Urinary bladder (tissue), 4 donors: ENCODE measurements at places on chromosomes 1 and 21. TPM values are rescaled to one million over a fixed set of nuclear protein-coding genes. Genes with fewer than 3 reads are reported as not detected.

CLDN17 gene
- not detected for polyA plus RNA-seq

NPPB gene
- polyA plus RNA-seq, result not detected

FAM110D gene
- 7.4 TPM for polyA plus RNA-seq

KCNN3 gene
- 1.5 TPM for polyA plus RNA-seq

LCE3E gene
- polyA plus RNA-seq, result not detected

DNA sequence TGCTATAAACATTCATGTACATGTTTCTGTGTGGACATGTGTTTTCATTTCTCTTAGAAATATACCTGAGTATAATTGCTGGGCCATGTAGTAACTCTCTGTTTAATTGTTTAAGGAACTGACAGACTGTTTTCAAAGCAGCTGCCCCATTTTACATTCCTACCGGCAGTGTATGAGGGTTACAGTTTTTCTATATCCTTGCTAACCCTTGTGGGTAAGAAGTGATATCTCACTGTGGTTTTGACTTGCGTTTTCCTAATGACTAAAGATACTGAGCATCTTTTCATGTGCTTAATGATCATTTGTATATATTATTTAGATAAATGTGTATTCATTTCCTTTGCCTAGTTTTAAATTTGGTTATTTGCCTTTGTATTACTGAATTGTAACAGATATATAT, 81.7 kb downstream of the DNM3 start:
- DNase-seq, result no peak

GRCh38 chr1:11671205-11671543, 7.2 kb downstream of the FBXO6 start:
- DNase-seq, result no peak

DNA sequence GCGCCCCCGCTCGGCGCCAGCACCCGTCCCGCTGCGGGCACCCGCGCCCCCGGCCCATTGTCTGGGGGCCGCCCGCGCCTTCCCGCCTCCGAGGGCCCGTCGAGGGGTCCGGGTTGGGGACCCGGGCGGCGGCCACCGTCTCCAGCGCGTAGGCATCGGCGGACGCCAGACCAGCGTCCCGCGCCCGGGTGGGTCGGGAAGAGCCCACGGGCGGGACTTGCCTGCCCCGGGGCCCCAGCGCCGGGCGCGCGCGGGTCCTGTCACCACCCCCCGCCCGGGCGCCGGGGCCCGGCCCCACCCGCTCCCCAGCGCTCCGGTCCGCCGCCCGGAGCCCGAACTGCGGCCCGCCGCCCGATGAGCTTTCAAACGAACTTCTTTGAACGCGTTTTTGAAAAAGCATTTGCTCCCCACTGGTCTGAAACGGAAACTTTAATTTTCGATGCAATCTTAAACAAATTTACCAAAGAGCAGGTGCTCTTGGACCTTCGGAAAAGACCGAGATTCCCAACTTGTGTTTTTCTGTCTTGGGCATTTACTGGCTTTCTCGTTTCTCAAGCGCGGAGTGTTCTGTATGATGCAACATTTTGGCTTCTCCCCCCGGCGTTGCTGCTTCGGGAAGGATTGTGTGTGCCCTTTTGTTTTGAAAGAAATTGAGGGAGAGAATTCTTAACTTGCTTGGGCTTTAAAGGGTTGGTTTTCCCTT, 615 bp downstream of the CLIC4 start:
- DNase-seq, result no peak

DNA sequence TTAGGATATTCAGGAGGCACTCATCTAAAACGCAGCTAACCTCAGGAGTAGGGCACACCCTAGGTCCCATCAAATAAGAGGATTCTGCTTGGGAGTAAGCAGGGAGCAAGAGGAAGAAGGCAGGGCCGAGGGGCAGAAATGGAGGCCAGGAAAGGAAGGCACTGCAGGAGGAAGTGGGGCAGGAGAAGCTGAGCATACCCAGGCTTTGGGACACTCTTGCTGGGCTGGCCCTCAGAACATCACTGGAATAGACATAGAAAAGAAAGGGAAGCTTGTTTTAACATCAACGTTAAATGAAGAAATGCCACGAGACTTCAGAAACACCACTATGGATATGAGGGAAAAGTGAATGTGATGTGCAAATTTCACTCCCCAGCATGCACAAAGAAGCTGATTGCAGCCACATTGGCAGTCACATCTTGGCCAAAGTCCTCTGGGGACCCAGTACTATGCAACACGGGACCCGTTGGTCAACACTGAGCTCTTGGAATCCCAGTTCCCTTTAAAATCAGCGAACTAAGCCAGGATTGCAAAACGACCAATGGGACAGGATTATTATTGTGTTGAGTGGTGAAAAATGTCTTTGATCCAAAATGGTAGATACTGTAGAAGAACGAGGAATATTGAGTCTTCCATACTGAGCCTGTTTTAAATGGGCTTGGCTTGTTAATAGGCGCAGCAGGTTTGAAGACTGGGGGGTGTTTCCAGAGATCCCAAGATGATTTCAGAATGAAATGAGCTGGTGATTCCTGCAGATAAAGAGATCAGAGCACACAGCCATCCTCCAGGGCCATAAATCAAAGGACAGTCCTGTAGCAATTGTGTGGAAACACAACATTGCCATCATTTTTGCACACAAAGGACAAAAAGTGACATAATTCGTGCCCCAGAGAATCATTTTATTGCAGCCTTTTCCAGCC, 152.4 kb downstream of the TOMM20 start:
- no peak for DNase-seq

DNA sequence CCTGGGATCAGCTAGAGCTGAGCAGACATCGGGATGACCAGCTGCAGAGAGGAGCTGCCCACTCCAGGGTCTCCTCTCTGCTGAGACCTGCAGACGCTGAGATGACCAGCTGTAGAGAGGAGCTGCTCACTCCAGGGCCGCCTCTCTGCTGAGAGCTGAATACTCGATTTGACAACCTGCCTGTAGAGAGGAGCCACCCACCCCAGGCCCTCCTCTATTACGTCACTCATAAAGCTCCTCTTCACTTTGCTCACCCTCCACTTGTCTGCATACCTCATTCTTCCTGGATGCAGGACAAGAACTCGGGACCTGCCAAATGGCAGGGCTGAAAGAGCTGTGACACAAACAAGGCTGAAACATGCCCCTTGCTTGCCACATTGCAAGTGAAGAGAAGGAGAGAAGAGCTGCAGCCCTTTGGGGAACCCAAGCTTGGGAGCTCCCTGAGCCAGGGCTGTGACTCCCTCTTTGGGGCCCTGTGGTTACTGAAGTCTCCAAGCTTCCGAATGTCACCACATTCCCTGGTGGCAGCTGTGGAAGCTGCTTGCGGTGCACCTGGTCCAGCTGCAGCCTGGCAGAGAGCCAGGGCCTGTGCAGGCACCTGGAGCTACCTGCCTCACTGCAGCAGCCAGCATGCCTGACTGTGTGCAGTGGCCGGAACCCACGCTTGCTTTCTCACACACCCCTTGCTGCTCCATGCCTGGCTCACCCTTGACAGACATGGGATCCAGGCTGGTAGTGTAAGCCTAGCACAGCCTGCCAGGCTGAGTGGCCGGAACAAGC, 59.6 kb downstream of the CC2D1B start:
- no peak for DNase-seq

DNA sequence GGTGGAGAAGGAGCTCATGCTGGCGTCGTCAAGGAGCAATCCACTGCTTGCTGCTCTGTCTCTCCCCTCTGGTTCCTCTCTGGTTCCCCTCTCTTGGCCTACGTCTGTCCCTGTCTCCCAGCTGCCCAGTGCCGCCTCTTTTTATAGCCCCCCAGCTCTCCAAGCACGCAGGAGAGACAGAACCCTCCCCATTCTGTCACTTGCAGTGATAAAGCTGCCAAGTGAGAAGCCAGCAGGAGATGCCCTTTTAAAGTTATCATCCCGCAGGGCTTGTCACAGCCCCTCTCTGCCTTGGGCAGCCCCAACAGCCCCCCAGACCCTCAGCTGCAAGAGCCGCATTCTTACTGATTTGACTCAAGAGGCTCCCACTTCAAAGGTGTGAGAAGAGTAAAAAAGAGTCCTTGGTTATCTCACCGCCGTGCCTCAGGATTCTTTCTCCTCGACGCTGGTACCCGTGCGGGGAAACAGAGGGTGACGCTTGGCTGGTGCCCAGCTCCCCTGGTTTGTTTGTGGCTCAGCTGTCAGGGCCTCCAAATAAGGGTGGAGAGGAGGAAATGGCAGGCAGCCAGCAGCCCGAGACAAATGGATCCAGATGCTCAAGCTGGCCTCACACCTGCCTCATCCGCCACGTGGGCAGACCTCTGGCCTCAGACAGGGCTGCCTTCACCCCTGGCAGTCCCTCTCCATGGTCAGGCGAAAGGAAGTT, at the start of gene NPPA:
Gene NPPA (minus strand): TSS at position 117 of the 706 bp plus-strand sequence. CDS start 99 bp downstream, at position 18.
- no peak for DNase-seq

- peak; percentile 64 for DNase-seq
Measured at GRCh38 chr21:16709866-16710550, 802.8 kb upstream of the CXADR start.

DNA sequence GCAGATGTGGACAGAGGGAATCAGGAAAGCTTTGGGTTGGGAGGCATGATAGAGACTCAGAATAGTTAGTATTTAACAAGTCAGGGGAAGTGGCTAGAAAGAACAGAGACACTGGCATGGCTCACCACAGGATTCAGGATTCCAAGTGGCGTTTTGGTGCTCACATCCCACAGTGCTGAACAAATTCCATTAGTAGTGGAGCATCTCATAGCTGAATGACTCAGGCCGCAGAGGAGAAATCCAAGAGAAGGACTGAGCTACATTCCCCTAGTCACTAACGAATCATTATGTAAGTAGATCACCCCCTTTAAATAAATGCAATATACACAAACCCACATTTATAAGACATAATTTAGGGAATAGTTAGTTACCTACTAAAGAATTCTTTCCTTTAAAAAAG, 5.0 kb upstream of the KCNJ9 start:
- no peak for DNase-seq

GRCh38 chr1:156860113-156860627, 495 bp upstream of the NTRK1 start:
- DNase-seq, result no peak

GRCh38 chr1:72780212-72780611, 497.9 kb upstream of the NEGR1 start:
- no peak for DNase-seq

DNA sequence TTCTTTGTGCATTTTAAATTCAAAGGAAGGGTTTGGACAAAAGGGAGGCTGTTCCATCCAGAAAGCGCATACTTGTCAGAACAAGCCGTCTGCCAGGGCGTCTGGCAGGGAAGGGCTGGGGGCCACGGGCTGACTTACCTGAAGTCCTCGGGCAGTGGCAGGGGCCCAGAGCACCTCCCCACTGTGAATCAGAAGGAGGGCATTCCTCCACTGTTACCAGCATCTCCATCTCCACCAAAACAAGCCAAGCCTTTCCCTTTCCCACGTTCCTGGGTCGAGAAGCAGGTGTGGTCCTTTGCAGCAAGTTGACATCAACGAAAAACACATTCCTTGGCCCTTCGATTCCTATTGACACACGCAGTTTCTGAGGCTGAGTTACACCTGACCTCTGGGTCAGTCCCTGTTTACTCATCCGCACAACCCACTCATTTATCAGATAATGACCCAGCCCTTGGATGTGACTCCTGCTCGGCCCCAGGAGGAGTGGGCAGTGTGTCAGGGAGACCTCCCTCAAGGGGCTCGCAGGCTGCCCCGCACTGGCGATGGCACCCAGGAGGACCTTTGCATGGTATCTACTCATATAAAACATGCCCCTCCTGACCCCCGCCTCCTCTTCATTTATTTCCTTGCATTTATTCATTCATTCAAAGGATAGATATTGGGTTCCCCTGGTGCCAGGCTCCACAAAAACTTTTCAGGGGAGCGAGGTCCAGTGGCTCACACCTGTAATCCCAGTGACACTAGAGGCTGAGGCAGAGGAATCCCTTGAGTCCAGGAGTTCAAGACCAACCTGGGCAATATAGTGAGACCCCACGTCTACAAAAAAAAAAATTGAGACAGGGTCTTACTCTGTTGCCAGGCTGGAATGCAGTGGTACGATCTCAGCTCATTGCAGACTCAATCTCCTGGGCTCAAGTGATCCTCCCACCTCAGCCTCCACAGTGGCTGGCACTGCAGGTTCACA, 60.2 kb downstream of the TOMM20 start:
- no peak for DNase-seq

DNA sequence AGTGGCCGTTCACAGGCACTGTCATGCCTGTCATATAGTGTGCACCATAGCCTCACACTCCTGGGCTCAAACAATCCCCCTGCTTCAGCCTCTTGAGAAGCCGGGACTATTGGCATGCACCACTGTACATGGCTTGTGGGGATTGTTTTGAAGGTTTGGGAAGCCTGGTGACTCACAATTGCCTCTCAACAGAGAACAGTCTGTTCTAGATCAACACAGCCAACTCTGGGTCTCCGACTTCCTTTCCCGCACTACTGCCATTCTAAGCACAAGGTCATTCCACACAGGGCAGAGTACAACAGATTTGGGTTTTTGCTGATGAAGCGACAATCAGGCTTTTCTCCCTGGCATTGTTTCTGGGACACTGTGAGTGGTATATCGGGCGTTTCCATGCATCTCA, 15.5 kb upstream of the AHCTF1 start:
- no peak for DNase-seq

DNA sequence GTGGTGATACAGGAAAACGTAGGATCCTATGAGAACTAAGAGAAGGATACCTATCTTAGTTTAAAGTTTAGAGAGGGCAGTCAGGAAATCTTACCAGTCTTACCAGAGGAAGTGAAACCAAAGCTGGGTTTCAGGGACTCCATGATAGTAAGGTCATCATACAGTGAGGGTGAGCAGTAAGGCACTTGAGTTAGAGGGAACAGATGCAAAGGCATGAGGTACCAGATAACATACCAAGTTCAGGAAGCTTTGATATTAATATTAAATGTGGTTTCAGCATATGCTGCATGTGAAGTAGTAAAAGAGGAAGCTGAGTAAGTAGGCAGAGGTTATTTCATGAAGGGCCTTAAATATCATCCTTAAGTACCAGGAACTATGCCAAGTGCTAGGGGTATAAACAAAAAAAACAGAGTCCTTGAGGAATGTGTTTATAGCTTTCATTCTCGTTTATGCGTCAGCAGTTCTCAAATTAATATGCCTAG, 16.9 kb downstream of the ATG4C start:
- DNase-seq, result no peak

GRCh38 chr1:43587594-43587993, 56.9 kb downstream of the PTPRF start:
- no peak for DNase-seq

DNA sequence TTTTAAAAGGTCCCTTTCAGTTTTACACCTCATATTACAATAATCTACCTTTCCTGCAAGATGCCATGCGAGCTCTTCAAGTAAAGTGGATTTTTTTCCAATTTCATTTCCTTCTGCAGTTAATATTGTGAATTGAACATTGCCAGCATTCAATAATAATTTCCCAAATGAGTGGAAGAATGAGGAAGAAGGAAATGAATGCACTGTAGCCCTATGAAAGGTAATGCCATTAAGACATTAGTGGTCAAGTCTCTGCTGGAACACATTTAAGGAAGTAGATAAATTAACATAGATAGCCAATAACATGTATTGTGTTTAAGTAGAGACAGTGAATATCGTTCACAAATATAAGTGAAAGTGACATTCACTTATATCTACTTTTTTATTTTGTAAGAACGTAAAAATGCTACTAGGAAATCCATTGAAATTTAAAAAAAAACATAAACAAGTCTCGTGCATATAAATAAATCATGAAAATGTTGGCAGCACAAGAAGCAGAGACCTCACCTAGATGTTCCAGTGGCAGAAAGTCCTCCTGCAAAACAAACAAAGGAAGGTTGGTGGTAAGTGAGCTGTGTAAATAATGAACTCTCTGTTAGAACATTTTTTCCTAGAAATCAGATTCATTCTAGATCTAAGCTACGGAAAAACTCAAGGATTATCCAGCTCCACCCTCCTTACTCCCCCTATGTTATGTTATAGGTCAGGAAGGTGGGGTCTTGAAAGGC, 17.7 kb downstream of the FCRL3 start:
- no peak for DNase-seq

GRCh38 chr1:185348985-185349384, 31.9 kb upstream of the IVNS1ABP start:
- DNase-seq, result no peak
